Activated CD8-positive, alpha-beta memory T cell treated with anti-CD3 and anti-CD28 coated beads, Interleukin-2, amount 50 U/mL, for 48 hours (primary cell): ENCODE measurements at places on chromosomes 1 and 21.

- no peak for DNase-seq
Observed at GRCh38 chr1:183905508-183906113, 100.7 kb downstream of the RGL1 start.

- no peak for DNase-seq
Observed at GRCh38 chr1:41618871-41619270, 134.4 kb upstream of the EDN2 start.

GRCh38 chr1:26838474-26839338, 12.2 kb downstream of the ZDHHC18 start:
- no peak for DNase-seq

- no peak for DNase-seq
Observed at GRCh38 chr1:20361401-20361800, 70.7 kb downstream of the VWA5B1 start.

DNA sequence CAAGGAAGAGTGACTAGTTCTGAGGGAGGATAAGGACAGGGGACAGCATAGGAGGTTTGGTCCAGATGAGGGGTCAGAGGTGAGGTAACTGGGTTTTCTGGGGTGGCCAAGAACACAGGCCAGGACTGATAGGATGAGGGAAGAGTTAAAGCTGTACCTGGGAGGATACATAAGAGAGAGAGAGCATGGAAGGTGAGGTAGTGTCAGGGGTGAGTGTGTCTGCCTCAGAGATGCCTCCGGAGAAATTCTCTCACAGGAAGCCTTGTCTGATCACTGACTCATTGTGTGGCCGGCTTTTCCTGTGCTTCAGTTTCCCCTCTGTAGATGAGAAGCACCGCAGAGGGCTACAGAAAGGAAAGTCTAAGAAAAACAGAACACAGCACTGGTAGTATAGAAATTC, 40.2 kb downstream of the FASLG start:
- peak; percentile 72 for DNase-seq

- peak; percentile 89 for DNase-seq
Observed at GRCh38 chr1:233326811-233327650, 493 bp upstream of the MAP3K21 start.

DNA sequence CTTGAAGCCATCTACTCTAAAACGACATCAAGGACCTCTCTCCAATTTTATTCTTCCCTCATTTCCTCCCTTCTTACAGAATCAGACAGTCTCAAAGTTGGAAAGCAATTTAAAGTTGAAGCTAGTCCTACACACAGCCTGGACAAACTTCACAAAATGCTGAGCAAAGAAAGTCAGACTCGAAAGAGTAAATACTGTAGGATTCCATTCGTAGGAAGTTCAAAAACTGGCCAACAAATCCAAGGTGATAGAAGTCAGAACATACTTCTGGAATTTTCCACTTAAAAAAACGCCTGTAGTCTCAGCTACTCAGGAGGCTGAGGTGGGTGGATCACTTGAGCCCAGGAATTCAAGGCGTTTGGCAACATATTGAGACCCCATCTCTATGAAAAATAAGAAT, 19.6 kb downstream of the SYF2 start:
- DNase-seq, result no peak

DNA sequence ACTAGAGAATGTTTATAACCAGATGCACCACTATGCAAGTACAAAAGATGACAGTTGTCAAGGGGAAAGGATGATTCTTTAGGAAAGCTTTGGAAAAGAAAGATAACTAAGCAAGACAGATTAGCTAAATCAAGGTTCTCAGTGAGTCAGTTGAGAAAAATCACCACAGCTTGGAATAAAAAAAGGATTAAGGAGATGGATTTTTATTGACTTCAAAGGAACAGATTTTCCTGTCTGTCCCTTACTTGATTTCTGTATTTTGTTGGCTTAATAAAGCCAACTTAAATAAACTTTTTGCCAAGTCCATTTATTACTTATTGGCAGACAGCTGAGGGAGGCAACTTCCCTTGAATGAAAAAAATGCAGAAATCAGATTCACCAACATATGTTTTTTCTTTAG, 93.9 kb downstream of the NR5A2 start:
- DNase-seq, result no peak

- no peak for DNase-seq
Observed at GRCh38 chr1:36513676-36514473, 31.2 kb upstream of the CSF3R start.

DNA sequence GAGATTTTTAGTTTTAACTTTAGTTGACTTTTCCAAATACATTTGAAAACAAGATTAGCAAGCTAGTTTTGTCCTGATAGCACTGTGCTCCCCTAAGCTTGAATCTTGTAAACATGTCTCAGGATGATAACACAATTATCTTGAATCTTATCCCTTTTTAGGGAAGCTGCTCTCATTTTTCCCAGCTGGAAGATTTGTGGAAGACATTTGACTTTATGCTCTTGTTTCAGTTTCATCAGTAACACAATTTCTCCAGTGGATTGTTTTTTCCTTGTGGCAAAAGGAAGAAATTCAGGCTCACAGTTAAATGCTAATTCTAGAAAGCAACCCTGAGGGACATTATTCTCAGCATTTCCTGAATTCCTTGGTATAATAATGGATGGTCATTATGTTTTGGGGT, 88.8 kb downstream of the CDC7 start:
- DNase-seq, result no peak

GRCh38 chr1:45340816-45341466, 701 bp upstream of the MUTYH start:
- DNase-seq, result peak; percentile 66
